NCI-H1048 (cell line): ENCODE measurements at places on chromosomes 6 and 20.

- no peak for DNase-seq
Observed at GRCh38 chr6:109772883-109773431, 81.9 kb downstream of the FIG4 start.

GRCh38 chr6:163860287-163861081, 446.0 kb downstream of the QKI start:
- DNase-seq = no peak

GRCh38 chr6:40386200-40386599, 201.0 kb downstream of the LRFN2 start:
- no peak for DNase-seq

- no peak for DNase-seq
Observed at GRCh38 chr6:4316867-4317400, 181.6 kb upstream of the ECI2 start.

DNA sequence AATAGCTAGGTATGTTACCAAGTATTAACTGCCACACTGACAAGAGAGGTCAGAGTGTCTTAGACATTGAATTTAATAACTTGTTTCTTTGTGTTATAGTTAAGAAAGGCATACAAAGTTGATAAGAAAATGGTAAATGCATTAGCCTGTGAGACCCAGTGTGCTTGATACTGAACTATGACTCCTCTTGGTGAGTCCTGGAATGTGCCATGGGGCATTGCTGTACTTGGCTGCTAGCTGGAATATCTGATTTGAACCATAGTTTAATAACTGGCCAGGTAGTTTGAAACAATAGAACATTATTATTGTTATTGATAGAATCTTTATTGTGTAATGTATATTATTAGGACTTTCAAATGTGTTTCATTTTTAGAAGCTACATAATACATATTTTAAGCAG, 70.0 kb downstream of the ZFAND3 start:
- no peak for DNase-seq

- DNase-seq = no peak
Observed at GRCh38 chr20:23205611-23206041, 119.5 kb upstream of the CD93 start.

DNA sequence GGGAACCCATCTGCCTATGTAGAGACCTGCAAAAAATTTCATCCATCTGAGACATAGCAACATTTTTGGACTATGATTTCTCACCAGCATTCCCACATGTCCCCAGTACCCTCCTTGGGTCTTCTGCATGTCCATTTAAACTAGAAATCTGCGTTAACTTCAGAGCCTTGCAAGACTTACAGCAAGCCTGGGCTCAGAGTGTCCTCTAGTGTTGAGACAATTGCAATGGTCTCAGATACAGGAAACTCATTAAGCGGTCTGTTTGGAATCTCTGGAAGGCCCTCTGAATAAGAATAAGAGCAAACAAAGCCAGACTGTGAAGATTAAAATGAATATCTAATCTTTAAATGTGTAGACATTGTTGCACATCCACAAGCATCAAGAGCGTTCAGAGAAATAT, 20.5 kb upstream of the PI3 start:
- DNase-seq = no peak

DNA sequence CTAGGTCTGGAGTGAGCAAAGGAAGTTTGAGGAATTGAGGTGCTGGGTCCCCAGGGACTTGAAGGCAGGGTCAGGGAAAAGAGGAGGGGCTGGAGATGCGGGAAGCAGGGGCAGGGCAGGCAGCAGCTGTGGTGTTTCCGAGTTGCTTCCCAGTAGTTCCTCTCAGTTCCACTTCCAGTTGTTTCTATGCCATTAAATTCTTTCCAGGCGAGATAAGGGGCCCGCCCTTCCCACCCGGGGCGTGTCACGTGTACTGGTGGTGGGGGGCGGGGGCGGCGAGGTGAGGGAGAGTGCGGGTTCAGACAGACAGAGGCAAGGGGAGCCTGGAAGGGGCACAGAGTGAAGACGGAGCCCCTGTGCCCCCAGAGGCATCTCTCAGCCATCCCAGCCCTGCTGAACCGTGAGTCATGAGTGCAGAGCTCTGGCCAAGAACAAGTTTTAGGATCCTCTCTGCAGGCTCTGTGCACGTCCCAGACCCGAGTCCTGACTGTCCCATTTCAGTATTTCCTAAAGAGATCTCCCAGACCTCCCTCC, 977 bp downstream of the TNXB start:
- DNase-seq = no peak

DNA sequence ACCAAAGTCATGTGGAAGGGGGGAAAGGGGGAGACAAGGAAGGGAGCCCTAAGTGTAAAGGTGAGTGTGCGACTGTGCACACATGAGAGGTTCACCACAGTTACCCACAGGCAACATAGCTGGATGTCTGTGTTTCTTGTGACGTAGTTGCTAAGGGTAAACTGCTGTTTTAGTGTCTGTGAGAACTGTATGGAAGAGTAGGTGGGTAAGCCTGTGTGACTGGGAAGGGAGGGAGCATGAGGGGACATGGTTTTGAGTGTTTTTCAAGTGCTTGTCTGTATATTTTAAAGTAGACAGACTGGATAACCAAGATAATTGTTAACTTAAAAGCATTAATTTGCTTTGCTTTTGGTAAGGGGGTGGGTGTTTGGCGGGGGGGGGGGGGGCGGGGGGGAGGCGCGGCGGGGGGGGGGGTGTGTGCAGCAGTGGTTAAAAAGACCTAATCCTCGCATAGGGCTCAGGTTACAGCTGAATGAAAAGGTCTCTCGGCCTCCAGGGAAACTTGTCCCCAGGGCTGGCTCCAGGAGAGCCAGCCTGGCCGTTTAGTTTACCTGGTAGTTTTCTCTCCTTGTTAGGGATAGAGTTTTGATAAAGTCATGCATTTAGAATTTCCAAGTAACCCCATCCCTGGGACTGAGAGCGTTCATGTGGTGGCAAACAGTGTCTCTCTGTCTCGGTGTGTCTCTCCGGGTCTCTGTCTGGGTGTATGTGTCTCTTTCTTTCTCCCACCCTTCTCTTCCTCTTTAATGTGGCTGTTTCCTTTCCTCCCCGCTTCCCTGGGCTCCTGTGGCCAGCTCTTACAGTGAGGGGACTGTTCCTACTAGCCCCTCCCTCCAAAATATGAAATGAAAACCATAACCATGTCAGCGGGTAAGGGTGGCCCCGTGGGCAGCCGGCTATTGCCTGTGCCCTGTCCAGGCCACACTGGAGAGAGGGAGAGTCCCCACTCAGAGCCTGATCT, 3.4 kb downstream of the SCUBE3 start:
- no peak for DNase-seq

- DNase-seq = no peak
Observed at GRCh38 chr6:41976794-41977484, 35.3 kb upstream of the CCND3 start.

- DNase-seq = no peak
Observed at GRCh38 chr6:78629154-78629721, 238.1 kb upstream of the IRAK1BP1 start.

GRCh38 chr20:48984575-48985219, 61.4 kb upstream of the CSE1L start:
- DNase-seq = no peak

GRCh38 chr20:60507087-60507694, 549.0 kb downstream of the CDH26 start:
- DNase-seq = no peak

GRCh38 chr6:72554761-72555221, 67.1 kb upstream of the KCNQ5 start:
- DNase-seq = no peak

- DNase-seq = peak; percentile 11
Observed at GRCh38 chr6:86856937-86857563, 80.3 kb upstream of the HTR1E start.

DNA sequence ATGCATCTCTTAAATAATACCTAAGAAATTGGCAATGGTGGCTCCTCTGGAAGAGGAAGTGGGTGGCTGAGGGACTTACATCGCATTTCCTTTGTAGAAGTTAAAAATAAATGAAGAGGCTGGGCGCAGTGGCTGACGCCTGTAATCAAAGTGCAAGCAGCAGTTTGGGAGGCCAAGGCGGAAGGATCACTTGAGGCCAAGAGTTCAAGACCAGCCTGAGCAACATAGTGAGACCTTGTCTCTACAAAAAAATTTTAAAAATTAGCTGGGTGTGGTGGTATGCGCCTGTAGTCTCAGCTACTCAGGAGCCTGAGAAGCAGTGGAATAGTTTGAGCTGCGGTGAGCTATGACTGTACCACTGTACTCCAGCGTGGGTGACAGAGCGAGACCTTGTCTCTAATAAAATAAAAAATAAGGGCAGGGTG, 12.2 kb upstream of the NCOA3 start:
- DNase-seq = no peak

- no peak for DNase-seq
Observed at GRCh38 chr6:122571888-122572287, 38.3 kb upstream of the PKIB start.

- no peak for DNase-seq
Observed at GRCh38 chr6:12851123-12851695, 134.6 kb downstream of the PHACTR1 start.

- no peak for DNase-seq
Observed at GRCh38 chr6:163797296-163797845, 382.9 kb downstream of the QKI start.

GRCh38 chr6:25883536-25883935, 9.5 kb upstream of the SLC17A3 start:
- DNase-seq = no peak

- no peak for DNase-seq
Observed at GRCh38 chr6:74287932-74288331, 591.9 kb downstream of the CD109 start.

GRCh38 chr6:27893836-27894807, 18.1 kb downstream of the OR2B2 start:
- peak; percentile 93 for DNase-seq

- no peak for DNase-seq
Observed at GRCh38 chr6:117389227-117390057, 36.3 kb downstream of the ROS1 start.
